ENCODE measurements at places on chromosomes 11 and 22.
A peak's percentile ranks its signal among the peaks of the same experiment; 100 is the strongest.

- H3K4me1 ChIP-seq: peaks cover 32% of the 10 kb centered on the region
- no peaks in the 10 kb centered on the region for H3K27me3 ChIP-seq
- no peak for DNase-seq
- no peaks in the 10 kb centered on the region for H3K36me3 ChIP-seq
These were observed 3.9 kb downstream of the MAML2 start for GRCh38 chr11:96338910-96339705.

- H3K4me3 ChIP-seq: no peak overlapping the region
- H3K27me3 ChIP-seq: no peaks in the 10 kb centered on the region
- peaks cover 16% of the 10 kb centered on the region for H3K4me1 ChIP-seq
- H3K27ac ChIP-seq: no peak overlapping the region
- DNase-seq: no peak
- H3K36me3 ChIP-seq: no peaks in the 10 kb centered on the region
These were observed 4.2 kb downstream of the STARD10 start for GRCh38 chr11:72789493-72790131.

GRCh38 chr22:30874431-30875370 is 93.9 kb downstream of the MORC2 start:
- no peak overlapping the region for H3K27ac ChIP-seq
- no peaks in the 10 kb centered on the region for H3K36me3 ChIP-seq
- DNase-seq: no peak

GRCh38 chr11:75337195-75337654 is 14.2 kb downstream of the ARRB1 start:
- no peaks in the 10 kb centered on the region for H3K36me3 ChIP-seq
- no peaks in the 10 kb centered on the region for H3K27me3 ChIP-seq
- H3K27ac ChIP-seq: no peak overlapping the region
- H3K4me3 ChIP-seq: no peak overlapping the region
- H3K4me1 ChIP-seq: peaks cover 48% of the 10 kb centered on the region

- H3K27ac ChIP-seq: no peak overlapping the region
- no peaks in the 10 kb centered on the region for H3K4me1 ChIP-seq
- H3K36me3 ChIP-seq: no peaks in the 10 kb centered on the region
- DNase-seq: no peak
These were observed 156.4 kb downstream of the SWAP70 start for GRCh38 chr11:9820260-9820659.

- no peaks in the 10 kb centered on the region for H3K36me3 ChIP-seq
- no peaks in the 10 kb centered on the region for H3K4me1 ChIP-seq
- H3K27ac ChIP-seq: no peak overlapping the region
- no peak overlapping the region for H3K4me3 ChIP-seq
These were observed 8.9 kb upstream of the SEPTIN5 start for GRCh38 chr22:19705181-19705934.

- no peaks in the 10 kb centered on the region for H3K36me3 ChIP-seq
- no peak for DNase-seq
- no peak overlapping the region for H3K4me3 ChIP-seq
- no peaks in the 10 kb centered on the region for H3K4me1 ChIP-seq
These were observed 420.7 kb upstream of the CADM1 start for GRCh38 chr11:115924744-115925567.

DNA sequence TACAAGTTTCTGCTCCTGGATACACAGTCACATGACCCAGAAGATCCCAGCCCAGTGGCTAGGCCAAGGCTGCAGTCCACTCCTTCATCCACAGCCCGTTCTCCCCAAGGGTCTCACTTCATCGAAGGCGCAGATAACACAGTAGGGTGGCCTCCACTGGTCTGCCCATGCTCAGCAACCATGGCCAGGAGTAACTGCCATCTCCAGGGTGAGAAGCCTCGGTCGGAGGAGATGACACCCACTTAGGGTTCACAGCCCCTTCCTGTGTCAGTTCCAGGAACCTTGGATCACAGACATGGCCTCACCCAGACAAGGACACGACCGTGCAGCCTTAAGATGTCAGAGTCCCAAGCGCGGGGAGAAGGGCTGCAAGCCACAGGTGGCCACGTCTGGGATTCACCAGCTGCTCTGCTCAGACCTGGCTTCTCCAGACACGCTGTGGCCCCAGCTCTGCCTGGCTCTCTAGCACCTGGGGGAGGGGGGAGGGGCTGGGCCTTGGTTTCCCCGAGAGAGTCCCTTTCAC is 2.6 kb downstream of the BET1L start:
- no peak overlapping the region for H3K4me3 ChIP-seq
- no peak for DNase-seq
- H3K4me1 ChIP-seq: peaks cover 33% of the 10 kb centered on the region
- H3K36me3 ChIP-seq: peaks cover 29% of the 10 kb centered on the region
- no peaks in the 10 kb centered on the region for H3K27me3 ChIP-seq
- no peak overlapping the region for H3K27ac ChIP-seq

- DNase-seq: no peak
- H3K27me3 ChIP-seq: no peaks in the 10 kb centered on the region
- no peak overlapping the region for H3K4me3 ChIP-seq
- no peaks in the 10 kb centered on the region for H3K4me1 ChIP-seq
- H3K36me3 ChIP-seq: no peaks in the 10 kb centered on the region
These were observed 42.9 kb downstream of the PC start for GRCh38 chr11:66915046-66915832.

DNA sequence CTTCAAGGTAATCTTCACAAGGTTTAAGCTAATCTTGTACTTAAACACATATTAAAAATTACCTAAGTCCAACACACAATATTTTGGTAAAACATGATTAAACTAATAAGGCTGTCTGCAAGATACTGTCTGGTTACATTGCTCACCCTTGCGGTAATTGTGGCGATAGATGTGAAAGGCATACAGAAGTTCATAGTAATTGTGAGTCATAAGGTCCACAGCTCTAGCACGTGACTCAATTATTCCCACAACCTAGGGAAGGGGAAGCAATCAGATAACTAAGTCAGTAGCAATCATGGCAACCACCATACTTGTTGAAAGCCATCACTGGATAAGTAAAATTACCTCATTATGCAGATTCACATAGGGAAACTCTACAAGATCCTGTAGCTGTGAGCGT is 30.5 kb upstream of the FNBP4 start:
- no peaks in the 10 kb centered on the region for H3K4me1 ChIP-seq
- no peak for DNase-seq
- H3K27me3 ChIP-seq: no peaks in the 10 kb centered on the region
- no peak overlapping the region for H3K27ac ChIP-seq

GRCh38 chr22:25160120-25160996 is 39.3 kb upstream of the CRYBB3 start:
- H3K36me3 ChIP-seq: no peaks in the 10 kb centered on the region
- H3K4me3 ChIP-seq: no peak overlapping the region
- no peaks in the 10 kb centered on the region for H3K4me1 ChIP-seq
- no peaks in the 10 kb centered on the region for H3K27me3 ChIP-seq

GRCh38 chr11:73833067-73833466 is 43.6 kb downstream of the COA4 start:
- peaks cover 13% of the 10 kb centered on the region for H3K36me3 ChIP-seq
- DNase-seq: no peak
- no peak overlapping the region for H3K4me3 ChIP-seq
- H3K27ac ChIP-seq: no peak overlapping the region
- no peaks in the 10 kb centered on the region for H3K27me3 ChIP-seq

DNA sequence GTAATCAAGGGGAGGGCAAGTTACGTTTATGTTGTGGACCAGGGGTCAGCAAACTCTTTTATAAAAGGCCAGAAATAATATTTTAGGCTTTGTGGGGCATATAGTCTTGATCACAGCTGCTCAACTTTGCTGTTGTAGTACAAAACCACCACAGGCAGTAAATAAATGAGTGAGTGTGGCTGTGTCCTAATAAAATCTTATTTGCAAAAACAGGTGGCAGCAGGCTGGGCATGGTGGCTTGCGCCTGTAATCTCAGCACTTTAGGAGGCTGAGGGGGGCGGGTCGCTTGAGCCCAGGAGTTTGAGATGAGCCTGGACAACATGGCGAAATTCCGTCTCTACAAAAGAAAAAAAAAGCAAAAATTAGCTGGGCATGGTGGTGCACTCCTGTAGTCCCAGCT is 57.9 kb upstream of the NUP160 start:
- no peaks in the 10 kb centered on the region for H3K4me1 ChIP-seq
- no peaks in the 10 kb centered on the region for H3K27me3 ChIP-seq
- H3K36me3 ChIP-seq: no peaks in the 10 kb centered on the region
- H3K27ac ChIP-seq: no peak overlapping the region
- no peak overlapping the region for H3K4me3 ChIP-seq

DNA sequence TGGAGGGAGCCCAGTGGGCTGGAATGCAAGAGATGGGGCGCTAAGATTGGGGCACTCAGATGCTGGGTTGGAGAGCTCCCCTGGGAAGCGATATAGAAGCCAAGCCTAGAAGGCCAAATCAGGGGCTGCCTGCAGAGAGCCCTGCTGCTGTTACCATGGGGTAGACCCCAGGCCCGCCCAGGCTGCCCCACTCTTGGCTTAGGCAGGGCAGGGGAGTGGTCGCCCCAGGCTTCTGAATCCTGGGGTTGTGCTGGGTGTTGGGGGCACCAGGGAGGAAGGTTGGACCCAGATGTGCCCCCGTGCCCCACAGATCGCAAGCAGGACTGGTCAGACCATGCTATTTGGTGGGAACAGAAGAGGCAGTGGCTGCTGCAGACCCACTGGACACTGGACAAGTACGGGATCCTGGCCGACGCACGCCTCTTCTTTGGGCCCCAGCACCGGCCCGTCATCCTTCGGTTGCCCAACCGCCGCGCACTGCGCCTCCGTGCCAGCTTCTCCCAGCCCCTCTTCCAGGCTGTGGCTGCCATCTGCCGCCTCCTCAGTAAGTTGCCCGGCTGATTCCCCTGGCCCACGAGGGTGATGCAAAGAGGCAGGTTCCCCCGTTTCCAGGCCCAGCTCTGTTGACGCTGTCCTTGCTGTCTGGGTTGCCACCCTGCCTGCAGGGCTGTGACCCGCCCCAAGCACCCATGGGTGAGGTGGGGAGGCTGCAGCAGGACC is 3.9 kb downstream of the FERMT3 start:
- peaks cover 33% of the 10 kb centered on the region for H3K4me1 ChIP-seq
- H3K27me3 ChIP-seq: no peaks in the 10 kb centered on the region
- no peak overlapping the region for H3K4me3 ChIP-seq
- H3K27ac ChIP-seq: no peak overlapping the region
- DNase-seq: no peak

GRCh38 chr11:7561562-7561961 is 47.8 kb downstream of the PPFIBP2 start:
- no peaks in the 10 kb centered on the region for H3K27me3 ChIP-seq
- H3K27ac ChIP-seq: no peak overlapping the region

GRCh38 chr11:106424111-106424510 is 346.6 kb downstream of the AASDHPPT start:
- H3K4me1 ChIP-seq: no peaks in the 10 kb centered on the region
- H3K27me3 ChIP-seq: no peaks in the 10 kb centered on the region

GRCh38 chr11:60087239-60087638 is 1.2 kb upstream of the MS4A2 start:
- no peaks in the 10 kb centered on the region for H3K27me3 ChIP-seq
- no peaks in the 10 kb centered on the region for H3K36me3 ChIP-seq
- no peaks in the 10 kb centered on the region for H3K4me1 ChIP-seq
- DNase-seq: no peak

DNA sequence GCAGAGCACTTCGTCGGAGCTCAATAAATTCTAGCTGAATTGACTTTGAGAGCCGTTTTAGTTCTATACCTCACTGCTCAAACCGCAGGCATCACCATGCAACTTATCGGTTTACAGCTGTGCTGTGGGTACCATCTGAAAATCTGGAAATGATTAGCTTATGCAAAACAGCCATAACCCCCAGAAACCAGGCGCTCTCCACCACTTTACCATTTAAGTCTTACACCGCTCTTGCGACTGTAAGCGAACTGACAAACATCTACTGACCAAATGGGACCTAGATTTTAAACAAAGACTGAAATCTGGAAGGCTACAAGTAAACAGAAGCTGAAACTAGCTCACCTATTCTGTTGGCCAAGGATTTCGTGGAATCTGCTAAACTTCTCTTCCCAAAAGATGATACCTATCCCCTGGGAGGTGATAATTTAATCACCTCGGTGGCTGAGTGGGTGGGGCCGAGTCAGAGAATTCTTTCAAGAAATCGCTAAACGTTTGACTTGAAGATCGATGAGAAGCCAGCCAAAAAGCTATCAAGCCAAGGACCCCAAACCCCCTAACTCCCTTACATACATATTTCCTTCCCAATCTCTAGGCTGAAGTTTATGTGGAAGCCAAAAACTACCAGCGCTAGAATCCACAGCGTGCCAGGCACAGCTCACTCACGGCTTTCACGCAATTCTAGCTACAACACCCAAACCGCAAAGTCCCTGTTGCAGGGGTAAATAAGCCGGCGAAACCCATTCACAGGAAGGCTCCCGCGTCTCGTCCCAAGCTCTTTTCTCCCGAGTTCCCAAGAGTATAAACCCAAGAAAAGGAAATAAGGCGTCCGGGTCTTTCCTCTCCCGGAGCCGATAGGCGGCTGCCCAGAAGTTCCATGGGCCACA is 644 bp downstream of the SPTY2D1 start:
- DNase-seq: no peak
- H3K27me3 ChIP-seq: no peaks in the 10 kb centered on the region
- H3K36me3 ChIP-seq: no peaks in the 10 kb centered on the region
- H3K27ac ChIP-seq: peak overlapping the region; percentile 97
- H3K4me1 ChIP-seq: peaks cover 6% of the 10 kb centered on the region

GRCh38 chr11:42003801-42004200 is 544.3 kb upstream of the LRRC4C start:
- no peaks in the 10 kb centered on the region for H3K36me3 ChIP-seq
- DNase-seq: no peak
- no peak overlapping the region for H3K4me3 ChIP-seq
- H3K27ac ChIP-seq: no peak overlapping the region
